ENCODE measurements at places on chromosomes 5 and 9.

DNA sequence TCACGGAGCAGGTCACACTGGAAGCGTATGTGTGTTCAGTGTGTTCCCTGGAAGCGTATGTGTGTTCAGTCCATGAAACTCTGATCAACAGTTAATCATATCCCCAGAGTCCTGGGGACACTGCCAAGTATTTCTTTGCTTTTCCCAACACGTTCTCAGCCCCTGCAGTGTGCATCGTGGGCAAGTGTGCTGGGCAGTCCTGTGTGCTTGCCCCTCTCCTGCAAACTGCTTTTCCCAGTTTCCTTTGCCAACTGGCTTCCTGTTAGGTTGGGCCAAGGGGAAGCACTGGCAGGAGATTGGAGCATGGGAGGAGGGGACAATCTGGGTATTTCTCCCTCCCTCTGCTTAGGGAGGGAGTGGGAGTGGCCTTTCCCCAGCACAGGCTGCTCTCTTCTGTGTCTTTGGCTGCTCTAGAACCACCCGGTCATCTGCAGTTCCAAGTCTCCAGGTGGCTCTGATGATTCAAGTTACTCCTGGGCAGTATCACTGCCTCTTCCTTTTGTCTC, 36.8 kb upstream of the NEK6 start:
- DNase-seq = no peak

DNA sequence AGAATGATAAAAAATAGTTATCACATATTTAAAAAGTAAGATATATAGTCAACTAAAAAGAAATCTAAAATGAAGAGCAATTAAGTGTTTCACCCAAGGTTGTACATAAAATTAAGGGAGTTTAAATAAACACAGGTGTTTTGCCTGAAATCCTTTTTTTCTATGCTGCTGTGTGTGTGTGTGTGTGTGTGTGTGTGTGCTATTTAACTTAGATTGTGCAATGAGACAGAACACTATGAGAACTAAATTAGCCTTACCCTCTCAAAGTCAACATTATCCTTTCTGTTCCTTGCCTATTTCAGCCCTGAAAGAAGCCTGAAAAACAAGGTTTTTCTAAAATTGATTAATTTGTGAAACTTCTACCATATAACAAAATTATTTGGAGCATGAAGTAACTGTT, 516.2 kb downstream of the ELAVL2 start:
- no peak for DNase-seq

DNA sequence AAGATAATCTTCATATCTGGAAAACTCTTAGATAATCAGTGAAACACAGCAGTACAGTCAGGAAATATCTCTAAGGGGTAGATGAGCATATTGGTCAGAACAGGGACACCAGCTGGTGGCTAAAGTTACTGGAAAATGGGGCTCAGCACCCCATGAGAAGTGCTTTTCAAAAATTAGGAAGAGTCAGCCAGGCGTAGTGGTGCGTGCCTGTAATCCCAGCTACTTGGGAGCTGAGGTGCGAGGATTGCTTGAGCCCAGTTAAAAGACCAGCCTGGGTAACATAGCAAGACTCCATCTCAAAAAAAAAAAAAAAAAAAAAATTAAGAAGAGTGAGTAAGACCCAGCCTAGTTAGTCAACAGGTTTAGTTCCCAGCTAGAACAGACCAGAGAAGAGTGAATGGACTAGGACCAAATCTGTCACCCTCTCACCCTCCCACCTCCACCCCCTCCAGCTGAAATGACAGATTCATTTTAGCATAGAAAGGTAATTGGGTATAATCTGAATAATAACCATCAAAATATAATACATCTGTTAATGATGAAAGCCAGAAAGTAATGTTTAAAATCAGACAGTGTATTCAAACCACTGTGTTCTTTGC, 120.9 kb downstream of the CDC42SE2 start:
- DNase-seq = no peak

DNA sequence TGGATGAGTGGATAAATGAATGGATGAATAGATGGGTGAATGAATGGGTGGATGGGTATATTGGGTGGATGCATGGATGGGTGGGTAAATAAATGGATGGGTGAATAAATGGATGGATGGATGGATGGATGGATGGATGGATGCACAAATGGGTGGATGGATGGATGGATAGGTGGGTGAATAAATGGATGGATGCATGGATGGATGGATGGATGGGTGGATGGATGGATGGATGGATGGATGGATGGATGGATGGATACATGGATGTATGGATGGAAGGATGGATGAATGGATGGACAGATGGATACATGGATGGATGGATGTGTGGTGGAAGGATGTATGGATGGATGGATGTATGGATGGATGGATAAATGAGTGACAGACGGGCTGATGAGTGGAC, 113.5 kb upstream of the SARDH start:
- DNase-seq = no peak

GRCh38 chr5:177347699-177348098, 3.8 kb downstream of the LMAN2 start:
- no peak for DNase-seq

GRCh38 chr5:86884608-86885007, 266.9 kb downstream of the COX7C start:
- no peak for DNase-seq

DNA sequence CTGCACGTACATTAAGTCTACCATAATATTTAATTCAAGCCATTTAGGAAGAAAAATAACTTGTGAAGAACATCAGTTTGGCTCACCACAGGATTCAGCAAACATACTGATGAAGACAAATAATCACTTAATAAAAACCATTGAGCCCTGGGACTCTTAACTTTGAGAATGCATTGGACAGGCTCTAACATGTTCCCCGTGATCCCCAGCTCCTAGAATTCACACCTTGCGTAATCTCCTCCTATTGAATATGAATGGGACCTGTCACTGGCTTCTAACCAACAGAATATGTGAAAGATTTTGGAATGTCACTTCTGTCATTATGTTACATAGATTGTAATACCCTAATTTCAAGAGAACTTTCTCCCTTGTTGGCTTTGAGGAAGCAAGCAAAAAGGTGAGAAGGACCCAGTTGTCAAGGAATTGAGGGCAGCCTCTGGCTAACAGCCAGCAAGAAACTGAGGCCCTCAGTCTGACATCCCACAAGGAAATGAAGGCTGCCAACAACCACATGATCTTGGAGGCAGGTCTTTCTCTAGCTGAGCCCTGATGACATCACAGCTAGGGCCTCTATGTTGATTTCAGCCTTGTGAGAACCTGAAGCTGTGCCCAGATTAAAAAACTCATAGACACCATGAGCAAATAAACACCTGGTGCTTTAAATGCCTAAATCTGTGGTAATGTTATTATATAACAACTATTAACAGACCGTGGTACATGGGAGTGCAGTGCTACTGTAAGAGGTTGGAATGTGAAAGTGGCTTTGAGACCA, 433.2 kb downstream of the SEMA5A start:
- DNase-seq = no peak

- no peak for DNase-seq
Measured at GRCh38 chr9:124849801-124850200, 3.5 kb upstream of the WDR38 start.

DNA sequence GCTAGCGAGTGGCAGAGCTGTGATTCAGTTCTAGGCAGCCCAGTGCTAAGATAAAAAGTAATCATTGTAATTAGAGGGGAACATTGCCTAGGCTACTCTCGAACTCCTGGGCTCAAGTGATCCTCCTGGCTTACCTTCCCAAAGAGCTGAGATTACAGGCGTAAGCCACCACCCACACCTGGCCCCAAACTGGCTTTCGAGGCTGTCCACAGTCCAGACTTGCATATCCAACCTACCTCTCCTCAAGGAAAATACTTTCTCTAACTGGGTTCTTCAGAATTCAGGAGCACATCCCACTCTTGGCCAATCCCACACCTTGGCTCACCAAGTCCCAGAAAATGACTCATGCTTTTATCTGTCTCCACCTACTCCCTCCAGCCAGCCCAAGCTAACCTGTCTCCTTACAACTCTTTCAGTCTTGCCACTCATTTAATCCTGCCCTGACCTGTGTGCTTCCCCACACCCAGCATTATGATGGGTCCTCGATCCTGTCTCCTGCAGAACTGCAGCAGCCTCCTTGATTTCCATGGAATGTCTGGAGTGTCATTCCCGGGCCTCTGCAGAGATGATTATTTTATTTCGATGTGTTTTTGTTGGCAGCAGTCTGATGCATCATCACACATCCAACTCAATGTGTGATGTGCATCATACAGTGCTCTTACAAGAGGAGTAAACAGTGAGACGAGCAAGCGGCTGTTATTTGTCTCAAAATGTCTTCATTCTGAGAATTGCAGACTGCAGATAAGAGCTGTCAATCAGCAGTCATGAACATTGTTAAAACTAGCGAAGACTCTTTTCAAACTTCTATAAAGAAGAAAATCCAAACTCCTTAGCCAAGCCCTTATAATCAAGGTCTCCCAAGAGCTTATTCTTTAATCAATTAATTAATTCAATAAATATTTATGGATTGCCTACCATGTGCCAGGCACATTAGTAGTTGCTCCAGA, 167.3 kb downstream of the SEC61B start:
- DNase-seq = no peak

DNA sequence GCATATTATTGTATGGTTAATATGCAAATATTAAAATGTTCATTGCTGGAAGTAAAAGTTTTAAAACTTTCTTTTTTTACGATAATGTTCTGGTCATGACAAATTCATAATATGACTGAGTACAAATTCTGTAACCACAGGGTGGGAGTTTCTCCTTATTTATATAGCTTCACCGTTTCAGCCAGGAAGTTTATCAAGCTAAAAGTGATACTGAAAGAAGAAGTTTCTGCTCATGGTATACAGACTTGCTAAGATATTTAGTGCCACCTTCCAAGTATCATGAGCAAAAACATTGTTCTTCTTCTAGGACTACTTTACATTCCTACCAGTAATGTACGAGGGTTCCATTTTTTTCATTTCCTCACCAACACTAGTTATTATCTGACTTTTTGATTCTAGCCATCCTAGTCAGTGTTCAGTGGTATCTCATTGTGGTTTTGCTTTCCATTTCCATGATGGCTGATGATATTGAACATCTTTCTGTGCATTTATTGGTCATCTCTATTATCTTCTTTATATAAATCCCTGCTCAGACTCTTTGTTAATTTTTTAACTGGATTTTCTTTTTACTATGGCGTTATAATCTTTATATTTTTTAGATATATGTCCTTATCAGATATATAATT, 94.2 kb upstream of the PRRC1 start:
- no peak for DNase-seq

DNA sequence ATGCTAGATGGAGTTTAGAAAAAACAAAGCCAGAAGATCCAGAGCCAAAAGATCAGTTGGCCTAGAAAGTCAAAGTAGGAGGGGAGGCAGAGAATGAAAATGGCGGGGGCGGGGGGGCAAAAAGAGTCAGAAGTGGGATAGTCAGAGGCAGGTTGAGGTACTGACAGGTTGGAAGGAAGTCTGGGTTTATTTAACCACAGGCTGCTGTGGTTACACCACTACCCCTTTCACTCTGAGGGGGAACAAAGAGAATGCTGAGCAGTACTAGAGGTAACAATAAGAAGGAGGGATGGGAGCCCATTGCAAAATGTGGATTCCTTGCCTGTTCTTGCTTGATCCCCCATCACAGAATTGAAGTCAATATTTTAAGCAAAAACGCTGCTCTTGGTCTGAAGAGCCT, 111.8 kb downstream of the CAVIN4 start:
- no peak for DNase-seq

DNA sequence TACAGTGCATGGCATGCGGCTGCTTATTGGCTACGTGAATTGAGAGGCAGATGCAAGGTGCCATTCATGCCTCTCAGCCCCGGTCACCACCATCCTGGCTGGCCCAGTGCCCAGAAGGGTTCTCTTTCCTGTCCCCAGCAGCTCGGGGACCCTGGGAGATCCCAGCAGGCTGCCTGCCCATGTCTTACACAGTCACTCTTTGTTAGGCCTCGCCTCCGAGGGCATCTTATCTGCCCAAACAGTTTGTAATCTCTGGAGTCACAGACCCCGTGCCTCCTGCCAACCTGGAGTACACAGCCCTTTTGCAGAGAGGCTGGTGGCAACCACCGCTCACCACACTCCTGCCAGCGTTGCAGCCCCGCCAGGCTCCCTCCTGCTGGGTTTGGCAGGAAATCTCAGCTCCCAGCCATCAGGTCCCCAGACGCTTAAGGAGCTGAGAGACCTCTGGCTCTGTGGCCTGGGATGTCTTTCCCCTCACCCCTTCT, 7.0 kb upstream of the AK1 start:
- DNase-seq = no peak

DNA sequence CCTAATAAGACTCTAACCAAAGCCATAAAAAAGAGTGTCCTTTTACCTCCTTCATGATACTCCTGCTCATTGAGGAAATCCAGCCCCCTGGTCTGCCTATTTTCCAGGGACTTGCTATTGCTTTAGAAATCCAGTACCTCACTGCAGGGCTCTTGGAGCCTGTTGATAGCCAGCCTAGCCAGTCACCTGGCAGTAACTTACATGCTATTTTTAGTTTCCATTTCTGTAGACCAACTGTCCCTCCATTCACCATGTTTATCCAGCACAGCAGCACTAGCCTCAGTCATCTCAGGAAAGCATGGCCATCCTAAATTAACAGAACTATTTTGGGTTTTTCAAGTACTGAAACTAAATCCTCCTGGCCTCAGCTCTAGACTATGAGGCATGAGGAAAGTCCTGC, 91.5 kb upstream of the PHF24 start:
- DNase-seq = no peak

GRCh38 chr5:142486020-142486419, 161.2 kb upstream of the SPRY4 start:
- DNase-seq = no peak

- DNase-seq = no peak
Measured at GRCh38 chr5:144950996-144951395, 780.3 kb downstream of the KCTD16 start.

GRCh38 chr5:130061746-130062145, 157.5 kb downstream of the CHSY3 start:
- no peak for DNase-seq

DNA sequence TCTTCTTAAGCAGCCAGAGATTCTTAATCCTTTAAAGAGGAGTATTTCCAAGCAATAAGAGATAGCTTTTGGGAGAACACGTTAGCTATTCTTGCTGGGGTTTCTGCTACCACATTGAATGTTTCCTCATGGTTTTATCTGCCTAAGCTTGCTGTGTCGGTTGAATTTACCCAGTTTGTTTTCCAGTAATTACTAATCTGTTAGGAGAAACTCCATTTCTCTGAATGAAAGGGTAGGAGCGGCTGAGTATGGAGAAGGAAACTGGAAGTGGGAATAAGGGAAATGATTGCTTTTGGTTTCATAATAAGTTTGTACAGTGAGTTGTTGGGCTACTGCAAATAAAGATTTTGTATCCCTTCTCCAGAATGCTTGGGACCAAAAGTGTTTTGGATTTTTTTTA, 1.2 kb downstream of the JAK2 start:
- DNase-seq = no peak

DNA sequence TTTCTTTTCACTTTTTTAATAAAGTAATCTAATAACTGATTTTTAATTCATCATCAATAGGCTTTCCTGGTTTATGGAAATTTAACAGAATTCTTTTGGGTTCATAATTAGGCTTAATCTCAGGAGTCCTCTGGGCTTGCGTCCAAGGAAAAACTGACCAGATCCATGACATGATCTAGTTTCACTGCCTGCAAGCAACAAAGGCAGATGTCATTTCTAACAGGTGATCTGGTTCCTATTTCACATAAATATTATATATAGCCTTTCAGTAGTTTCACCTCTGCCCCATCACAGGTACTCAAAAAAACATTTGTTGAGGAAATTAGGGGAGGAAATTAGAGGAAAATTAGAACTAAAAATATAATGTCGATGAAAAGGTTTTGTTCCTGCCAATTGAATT, 126.4 kb downstream of the FBXL17 start:
- no peak for DNase-seq

GRCh38 chr5:83277953-83278352, 193.6 kb upstream of the VCAN start:
- no peak for DNase-seq

Data from neural crest cell (in vitro differentiated cells).